ENCODE measurements at places on chromosomes 6 and 20.

DNA sequence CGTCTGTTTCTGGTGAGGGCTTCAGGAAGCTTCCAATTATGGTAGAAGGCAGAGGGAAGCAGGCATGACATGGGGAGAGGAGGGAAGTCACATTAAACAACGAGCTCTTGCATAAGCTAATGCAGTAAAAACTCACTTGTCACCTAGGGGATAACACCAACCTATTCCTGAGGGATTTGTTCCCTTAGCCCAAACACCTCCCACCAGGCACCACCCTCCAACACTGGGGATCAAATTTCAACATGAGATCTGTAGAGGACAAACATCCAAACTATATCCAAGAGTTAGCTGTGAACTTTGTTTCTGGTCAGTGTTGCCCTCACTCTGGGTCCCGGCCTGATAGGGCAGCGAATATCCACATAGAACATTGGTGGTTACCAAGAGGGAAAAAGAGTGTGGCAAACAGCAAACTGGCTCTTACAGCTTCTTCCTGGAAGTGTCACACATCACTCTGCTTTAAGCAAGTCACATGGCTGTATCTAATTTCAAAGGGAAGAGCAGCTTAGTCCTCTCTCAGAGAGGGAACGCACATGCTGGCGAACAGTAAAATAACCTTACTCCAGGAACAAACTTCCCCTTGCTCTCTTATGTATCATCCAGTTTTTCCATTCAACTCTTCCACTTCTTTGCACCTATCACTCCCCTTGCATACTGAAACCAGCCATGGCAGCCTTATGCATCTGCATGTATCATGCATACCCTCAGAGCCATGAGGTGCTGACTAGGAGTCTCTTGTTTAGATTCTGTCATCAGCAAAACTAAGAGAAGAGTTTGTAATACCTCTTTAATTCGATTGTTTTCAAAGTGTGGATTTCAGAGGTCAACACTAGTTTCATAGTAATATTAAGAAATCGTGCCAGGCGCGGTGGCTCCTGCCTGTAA, 4.8 kb upstream of the MOCS1 start:
- no peak for DNase-seq

GRCh38 chr6:160348223-160349019, at the start of gene SLC22A3:
TSS of gene SLC22A3 (plus strand) at chr6:160348378. CDS start at chr6:160348420, 42 bp downstream.
- DNase-seq, result no peak

DNA sequence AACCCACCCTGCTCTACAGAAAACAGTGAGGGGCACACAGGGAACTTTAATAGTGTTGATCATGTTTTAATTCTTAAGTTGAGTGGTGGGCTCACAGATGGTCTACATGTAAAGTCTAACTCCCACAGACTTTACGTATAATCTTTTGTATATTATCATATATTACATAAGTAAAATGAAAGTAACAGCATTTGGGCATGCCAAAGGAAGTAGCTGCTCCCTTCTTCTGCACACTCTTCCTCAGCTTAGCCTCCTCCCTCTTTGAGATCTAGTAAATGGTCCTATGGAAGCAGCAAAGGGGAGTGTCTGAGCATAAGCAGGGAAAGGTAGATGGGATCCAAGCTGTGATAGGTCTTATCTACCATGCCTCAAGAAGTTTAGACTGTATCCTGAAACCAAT, 11.2 kb downstream of the MED20 start:
- DNase-seq, result no peak

- DNase-seq, result no peak
Observed at GRCh38 chr6:81450180-81450579, 302.3 kb downstream of the TENT5A start.

GRCh38 chr20:18992418-18992817, 178.8 kb downstream of the SCP2D1 start:
- DNase-seq, result no peak

DNA sequence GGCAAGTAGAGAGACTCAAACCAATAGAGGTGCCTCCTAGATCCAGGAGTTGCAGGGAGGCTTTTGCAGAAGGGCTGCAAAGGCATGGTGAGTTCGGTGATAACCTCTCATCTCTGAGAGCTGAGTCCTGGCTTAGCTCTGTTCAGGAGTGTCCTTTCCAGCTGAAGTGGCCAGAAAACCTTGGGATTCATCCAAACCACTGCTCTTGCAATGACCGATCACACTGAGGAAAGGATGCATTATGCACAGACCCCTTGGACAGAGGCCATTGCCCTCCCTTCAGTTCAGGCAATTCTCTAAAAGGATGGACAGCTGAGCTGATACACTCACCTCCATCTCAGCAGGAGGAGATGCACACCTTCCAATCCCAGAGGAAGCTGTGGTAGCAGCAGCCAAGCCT, 158.8 kb upstream of the ENPP5 start:
- no peak for DNase-seq

DNA sequence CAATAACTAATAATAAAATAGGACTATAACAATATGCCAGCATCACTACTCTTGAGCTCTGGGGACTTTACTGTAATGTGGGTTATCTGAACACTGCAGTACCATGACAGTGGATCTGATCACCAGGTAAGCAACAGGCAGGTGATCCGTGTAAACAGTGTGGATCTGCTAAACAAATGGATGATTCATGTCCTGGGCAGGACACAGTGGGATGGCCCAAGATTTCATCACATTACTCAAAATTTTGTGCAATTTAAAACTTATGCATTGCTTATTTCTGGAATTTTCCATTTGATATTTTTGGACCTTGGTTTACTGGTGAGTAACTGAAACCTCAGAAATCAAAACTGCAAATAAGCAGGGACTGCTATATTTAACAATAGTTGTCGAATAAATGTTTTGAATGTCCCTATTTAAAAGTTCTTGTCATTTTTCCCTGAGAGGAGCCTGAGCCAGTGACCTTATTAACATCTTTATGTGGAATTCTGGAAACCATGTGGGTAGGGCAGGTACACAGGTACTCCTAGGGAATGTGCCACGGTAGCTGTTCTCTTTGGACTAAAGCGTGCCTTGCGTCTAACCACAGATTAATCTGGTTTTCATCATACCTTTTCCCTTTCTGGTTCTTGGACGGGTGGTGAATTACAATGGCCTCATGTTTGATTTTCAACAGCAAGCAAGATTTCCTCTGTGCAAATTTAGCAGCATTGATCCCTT, 214.5 kb upstream of the SASH1 start:
- DNase-seq, result no peak

GRCh38 chr6:134031696-134032255, 20.6 kb downstream of the SLC2A12 start:
- DNase-seq, result no peak

GRCh38 chr20:48846516-48847492, 19.0 kb upstream of the PREX1 start:
- no peak for DNase-seq

GRCh38 chr20:23317081-23317480, 33.5 kb upstream of the NXT1 start:
- DNase-seq, result no peak

GRCh38 chr20:19849341-19850197, 91.5 kb downstream of the RIN2 start:
- no peak for DNase-seq

DNA sequence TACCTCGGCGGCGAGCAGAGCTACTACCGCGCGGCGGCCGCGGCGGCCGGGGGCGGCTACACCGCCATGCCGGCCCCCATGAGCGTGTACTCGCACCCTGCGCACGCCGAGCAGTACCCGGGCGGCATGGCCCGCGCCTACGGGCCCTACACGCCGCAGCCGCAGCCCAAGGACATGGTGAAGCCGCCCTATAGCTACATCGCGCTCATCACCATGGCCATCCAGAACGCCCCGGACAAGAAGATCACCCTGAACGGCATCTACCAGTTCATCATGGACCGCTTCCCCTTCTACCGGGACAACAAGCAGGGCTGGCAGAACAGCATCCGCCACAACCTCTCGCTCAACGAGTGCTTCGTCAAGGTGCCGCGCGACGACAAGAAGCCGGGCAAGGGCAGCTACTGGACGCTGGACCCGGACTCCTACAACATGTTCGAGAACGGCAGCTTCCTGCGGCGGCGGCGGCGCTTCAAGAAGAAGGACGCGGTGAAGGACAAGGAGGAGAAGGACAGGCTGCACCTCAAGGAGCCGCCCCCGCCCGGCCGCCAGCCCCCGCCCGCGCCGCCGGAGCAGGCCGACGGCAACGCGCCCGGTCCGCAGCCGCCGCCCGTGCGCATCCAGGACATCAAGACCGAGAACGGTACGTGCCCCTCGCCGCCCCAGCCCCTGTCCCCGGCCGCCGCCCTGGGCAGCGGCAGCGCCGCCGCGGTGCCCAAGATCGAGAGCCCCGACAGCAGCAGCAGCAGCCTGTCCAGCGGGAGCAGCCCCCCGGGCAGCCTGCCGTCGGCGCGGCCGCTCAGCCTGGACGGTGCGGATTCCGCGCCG, 994 bp downstream of the FOXC1 start:
- DNase-seq, result peak; percentile 59

GRCh38 chr6:18219591-18219990, 44.7 kb downstream of the DEK start:
- DNase-seq, result no peak

GRCh38 chr6:14596410-14596809, 478.8 kb downstream of the CD83 start:
- no peak for DNase-seq

- DNase-seq, result no peak
Observed at GRCh38 chr20:21820688-21821087, 115.2 kb downstream of the PAX1 start.

DNA sequence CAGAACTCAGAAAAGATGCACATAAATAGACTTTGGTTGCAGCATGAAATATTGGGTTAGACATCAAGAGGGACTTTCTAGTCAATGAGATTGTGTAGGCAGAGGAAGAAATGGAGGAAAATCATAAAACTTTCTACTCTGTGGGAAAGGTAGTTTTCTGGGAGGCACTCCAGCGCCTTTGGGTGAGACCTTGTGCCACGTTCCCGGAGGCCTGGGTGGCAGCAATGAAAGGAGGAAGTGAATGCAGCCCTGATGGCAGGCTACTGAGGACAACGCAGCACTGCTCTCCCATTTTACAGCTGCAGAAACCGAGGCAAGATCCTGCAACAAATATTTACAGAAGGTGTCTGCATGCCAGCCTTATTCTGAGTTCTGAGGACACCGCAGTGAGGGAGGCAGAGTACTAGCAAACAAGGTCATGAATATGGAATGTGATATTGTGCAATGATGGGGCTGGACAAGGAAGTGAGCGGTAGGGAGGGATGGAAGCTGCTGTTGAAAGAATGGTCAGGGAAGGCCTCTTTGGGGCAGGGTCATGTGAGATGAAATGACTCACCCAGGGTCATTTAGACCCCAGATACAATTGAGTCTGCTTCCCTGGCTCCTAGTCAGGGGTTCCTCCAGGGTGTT, 159.1 kb downstream of the TFAP2C start:
- no peak for DNase-seq

DNA sequence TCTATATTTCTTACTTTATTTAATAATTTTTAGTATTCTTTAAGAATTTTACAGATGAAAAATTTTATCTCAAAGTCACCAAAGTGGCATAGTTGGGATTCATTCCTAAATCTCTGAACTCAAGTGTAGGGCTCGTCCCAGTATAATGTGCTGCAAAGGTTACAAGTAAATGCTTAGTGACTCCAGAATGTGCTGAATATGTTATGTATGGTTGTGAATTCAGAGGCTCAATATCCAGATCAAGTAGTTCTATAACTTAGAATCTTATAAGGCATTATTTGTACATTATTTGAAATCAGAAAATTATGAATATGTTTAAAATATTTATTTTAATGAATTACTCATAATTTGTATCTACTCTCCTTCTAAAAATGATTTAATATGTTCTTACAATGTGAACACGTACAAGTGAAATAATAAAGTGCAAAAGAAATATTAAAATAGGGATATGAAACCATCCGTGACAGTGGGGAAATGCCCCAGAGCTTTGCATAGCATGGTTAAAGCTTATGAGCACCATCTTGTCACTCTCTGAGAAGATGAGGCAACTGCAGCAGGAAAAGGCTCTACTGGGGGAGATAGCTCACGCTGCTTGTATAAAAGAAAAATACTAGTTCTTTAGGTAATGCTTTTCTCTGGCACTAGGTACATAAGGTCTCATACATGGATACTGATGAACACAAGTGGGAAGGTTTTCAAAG, 259.0 kb downstream of the FOXC1 start:
- DNase-seq, result no peak

GRCh38 chr20:64222291-64222735, 33.2 kb upstream of the PCMTD2 start:
- DNase-seq, result no peak

DNA sequence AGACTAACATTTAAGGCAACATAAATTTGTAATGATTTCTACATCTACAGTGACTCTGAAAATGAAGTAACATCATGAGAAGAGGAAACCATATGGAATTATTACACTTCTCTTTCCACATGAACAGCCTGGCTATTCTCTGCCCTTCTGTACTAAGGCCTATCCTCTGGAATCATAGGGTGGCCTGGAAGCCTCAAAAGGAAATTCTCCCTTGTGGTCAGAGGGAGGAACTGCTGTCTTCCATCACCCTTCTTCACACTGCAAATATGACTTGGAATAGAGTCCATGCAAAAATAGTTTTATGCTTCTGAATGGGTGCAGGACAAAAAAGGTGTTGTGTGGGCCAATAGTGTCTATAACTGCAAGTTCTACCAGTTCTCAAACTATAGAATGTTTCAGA, 44.6 kb upstream of the SH3BGRL2 start:
- DNase-seq, result no peak

DNA sequence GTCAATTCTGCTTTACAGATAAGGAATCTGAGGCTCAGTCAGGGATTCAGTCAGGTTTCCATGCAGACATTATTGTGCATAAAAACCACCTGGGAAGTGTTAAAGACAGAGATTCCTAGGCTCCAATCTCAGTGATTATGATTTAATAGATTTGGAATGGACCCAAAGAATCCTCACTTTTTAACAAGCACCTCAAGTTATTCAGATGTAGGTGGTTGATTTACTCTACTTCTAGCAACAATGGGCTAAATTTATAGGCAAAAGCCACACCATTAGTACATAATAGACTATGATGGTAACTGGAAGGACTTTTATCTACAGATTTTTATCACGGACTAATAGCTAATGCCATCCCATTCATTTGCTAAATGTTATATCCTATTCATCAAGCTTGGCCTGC, 9.0 kb downstream of the ENPP1 start:
- DNase-seq, result no peak

DNA sequence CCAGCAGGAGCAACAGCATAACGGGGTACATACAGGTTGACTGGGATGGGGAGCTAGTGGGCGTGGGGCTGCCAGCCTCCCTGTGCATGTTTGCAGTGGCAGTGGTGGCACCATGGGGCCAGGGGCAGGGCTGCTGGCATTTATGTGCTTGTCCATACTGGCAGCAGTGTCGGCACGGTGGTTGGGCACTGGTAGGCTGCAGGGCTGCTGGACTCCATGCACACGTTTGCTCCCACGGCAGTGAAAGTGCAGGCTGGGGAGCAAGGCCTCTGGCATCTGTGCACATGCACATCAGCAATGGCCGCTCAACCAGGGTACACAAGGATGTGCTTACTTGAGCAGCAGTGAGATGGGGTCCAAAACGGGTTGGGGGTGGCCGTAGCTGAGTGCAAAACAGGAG, 159.5 kb upstream of the KHDRBS2 start:
- DNase-seq, result no peak

- no peak for DNase-seq
Observed at GRCh38 chr6:118953391-118953790, 18.4 kb upstream of the MCM9 start.

Measured in NCI-H748 treated with DMSO at 0.1 percent for 48 hours (cell line).